ENCODE measurements at places on chromosomes 1 and 21. TPM values are rescaled to one million over a fixed set of nuclear protein-coding genes. Genes with fewer than 3 reads are reported as not detected.

DNA sequence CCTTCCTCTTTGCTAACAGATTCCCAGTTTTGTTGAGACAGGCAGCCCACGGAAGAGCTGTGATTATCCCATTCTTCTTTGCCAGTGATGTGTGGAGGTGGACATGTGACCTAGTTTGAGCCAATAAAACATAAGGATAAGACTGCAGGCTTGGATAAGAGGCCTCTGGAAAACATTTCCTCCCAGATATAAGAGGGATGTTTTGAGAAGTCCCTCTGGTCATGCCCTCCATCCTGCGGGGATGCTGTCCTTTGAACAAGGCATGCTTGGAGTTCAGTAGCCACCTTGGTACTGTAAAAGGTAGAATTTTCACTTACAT, 155.7 kb downstream of the TM2D1 start:
- no peak for DNase-seq

Gene CHI3L2
- total RNA-seq: 0.41 TPM

GRCh38 chr21:41899426-41900202, 20.5 kb upstream of the PRDM15 start:
- no peak for DNase-seq

GRCh38 chr1:115665319-115666096, 23.7 kb downstream of the VANGL1 start:
- DNase-seq: no peak

GRCh38 chr1:64246294-64246917, 43.0 kb downstream of the UBE2U start:
- DNase-seq: no peak

Gene MORC3
- total RNA-seq: 18.9 TPM

Gene PRPF38B
- 14.2 TPM for total RNA-seq

- DNase-seq: no peak
These were observed 71.1 kb upstream of the ERRFI1 start for GRCh38 chr1:8097077-8097799.

GRCh38 chr1:226233293-226233692, 9.8 kb downstream of the MIXL1 start:
- no peak for DNase-seq

Gene TSNAX
- 38.5 TPM for total RNA-seq

Gene LORICRIN
- not detected for total RNA-seq

DNA sequence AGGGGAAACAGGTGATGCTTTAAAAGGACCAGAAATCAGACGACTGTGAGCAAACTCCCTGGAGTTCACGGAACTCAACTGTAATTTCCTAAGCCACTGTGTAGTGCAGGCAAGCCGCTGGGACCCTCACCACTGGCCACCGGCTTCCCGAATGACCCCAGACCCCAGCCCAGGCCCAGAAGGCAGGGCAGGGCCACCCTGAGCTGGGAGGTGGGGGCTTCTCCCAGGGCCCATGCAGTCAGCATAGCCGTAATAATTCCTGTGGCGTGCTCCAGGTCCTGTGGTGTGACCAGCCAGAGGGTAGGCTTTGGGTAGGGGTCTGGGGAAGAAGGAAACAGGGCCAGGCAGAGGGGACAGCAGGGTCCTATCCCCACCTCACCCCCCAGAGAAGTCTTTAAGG, 3.5 kb upstream of the ARF1 start:
- DNase-seq: peak; percentile 5

GRCh38 chr1:178690496-178690895, 34.5 kb upstream of the RALGPS2 start:
- DNase-seq: no peak

Gene CSMD2
- 0.02 TPM for total RNA-seq

DNA sequence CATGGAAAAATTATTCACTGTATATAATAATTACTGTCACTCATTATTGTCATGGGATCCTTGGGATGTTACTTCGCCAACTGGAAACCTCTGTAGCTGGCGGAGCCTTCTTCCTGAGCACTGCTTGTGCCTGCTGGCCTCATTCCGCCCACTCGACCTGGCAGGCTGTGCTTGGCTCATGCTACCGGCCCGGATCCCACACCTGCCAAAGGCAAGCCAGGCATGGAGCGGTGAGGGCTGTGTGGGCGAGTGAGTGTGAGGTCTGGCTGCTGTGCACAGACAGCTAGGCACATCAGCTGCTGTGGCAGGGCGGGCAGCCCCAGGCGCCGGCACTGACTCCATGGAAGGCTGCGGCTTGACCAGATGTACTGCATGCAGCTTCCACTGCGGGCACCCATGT, 78.4 kb downstream of the DISP1 start:
- DNase-seq: peak; percentile 91

DNA sequence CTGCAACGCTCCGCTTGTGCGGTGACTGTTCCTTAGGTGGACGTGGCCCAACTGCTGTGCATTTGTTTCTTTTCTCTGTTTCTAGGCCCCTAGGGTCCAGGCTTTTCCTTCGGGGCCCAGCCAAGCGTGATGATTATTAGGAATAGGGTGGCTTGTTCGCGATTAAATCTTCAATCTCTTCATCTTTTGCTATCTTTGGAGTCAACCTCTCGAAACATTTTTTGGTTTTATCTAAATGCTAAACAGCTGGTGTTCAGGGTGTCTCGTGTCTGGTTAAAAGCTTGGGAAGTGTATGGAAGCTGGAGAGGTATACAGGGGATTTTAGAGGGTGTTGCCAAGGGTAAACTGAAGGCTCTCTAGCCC, 844 bp upstream of the PLD5 start:
- DNase-seq: no peak

GRCh38 chr1:172324761-172325160, 95.7 kb upstream of the C1orf105 start:
- DNase-seq: no peak

- DNase-seq: no peak
These were observed 19.0 kb downstream of the FAM163A start for GRCh38 chr1:179761846-179762640.

Gene L1TD1
- total RNA-seq: 0.06 TPM
